ENCODE measurements at places on chromosomes 6 and 20.

- DNase-seq = no peak
Measured at GRCh38 chr6:33164176-33164575, 28.1 kb downstream of the COL11A2 start.

DNA sequence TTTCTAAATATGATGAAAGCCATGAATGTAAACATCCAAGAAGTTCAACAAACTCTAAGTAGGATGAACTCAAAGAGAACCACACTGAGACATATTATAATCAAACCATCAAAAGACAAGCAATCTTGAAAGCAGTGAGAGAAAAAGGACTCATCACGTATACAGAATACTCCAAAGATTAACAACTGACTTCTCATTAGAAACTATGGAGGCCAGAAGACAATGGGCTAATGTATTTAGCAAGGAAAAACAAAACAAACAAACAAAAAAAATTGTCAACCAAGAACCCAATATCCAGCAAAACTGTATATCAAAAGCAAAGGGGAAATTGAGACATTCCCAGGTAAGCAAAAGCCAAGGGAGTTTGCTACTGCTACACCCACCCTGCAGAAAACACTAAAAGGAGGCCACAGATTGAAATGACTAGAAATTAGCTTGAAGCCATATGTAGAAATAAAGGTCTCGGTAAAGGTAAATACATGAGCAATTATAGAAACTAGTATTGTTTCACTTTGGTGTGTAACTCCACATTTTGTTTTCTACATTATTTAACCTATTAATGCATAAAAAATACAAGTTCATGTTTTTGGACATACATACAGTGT is 301.1 kb upstream of the QKI start:
- DNase-seq = no peak

DNA sequence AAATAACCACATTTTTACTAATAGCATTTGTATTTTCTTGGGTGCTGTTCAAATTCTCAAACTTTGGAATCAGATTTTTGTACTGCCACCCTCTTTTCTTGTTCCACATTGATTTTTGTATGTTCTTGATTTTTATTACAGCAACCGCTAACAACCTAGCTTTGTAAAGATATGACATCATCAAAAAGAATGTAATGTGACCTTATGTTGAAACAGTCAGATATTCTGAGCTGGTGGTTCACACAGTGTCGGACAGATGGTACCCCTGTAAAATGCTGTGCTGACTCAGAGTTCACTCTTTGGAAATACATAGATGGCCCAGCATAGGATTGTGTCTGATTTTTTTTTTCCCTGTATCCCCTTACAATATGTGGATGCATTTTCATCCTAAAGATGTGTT is 118.9 kb downstream of the QKI start:
- no peak for DNase-seq

GRCh38 chr6:72552938-72553337 is 68.9 kb upstream of the KCNQ5 start:
- DNase-seq = no peak

- no peak for DNase-seq
Measured at GRCh38 chr6:3341467-3341866, 82.7 kb downstream of the PSMG4 start.

GRCh38 chr6:138559143-138559542 is 59.8 kb upstream of the NHSL1 start:
- no peak for DNase-seq

DNA sequence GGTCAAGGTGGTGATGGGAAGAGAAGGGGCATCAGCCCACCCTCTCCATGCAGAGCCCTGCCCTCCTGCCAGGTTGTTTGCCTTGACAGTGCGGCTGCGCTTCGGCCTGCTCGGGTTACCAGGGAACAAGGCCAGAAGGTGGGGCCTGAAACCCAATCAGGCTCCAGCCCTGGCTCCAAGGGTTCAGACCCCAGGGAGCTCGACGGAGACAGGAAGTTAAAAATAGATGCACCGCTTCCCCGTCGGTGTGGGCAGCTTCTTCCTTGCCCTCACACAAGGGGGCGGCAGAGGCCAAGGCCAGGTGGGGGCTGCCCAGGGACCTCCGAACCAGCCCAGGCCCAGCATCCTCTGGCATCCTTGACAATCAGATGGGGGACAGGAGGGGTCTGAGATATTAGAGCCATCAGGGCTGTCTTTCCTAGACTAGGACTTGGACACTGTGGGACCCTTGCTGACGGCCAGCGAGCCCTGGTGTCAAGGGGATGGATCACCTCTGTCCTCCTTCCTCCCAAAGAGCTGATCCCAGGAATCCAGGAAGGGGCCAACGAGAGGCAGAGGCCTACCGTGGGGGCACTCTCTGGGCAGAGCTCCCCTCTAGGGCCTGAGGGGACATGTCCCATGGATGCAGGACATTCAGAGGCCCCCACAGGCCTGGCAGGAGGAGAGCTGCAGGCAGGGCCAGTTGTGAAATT is 65.2 kb downstream of the RIPOR3 start:
- DNase-seq = no peak

GRCh38 chr6:146357578-146358430 is 185.8 kb upstream of the RAB32 start:
- no peak for DNase-seq
